Mesenteric fat pad (tissue), 1 donor: ENCODE measurements at places on chromosomes 13 and 19. TPM values are rescaled to one million over a fixed set of nuclear protein-coding genes. Genes with fewer than 3 reads are reported as not detected.

PGLYRP1 gene
- total RNA-seq, result 1.6 TPM

PRTN3 gene
- 0.32 TPM for total RNA-seq

ZNF835 gene
- 2.2 TPM for total RNA-seq

TBC1D17 gene
- 39.9 TPM for total RNA-seq

DNA sequence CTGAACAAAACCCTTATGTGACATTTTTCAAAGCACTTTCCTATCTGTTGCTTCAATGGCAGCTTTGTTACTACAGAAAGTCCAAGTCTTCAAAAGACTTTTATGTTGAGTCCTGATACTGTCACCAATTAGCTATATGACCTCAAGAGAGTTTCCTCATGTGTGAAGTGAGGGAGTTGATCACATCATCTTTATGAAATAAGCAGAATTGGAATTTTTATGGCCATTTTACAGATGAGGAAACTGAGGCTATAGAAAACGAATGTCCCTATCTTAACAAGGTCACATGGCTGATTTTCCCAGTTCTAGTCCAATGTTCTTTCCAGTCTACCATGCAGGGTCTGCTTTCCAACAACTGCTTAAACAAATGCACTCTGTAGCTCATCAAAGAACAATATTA, 2.6 kb downstream of the TNFRSF19 start:
- no peak for DNase-seq

DNA sequence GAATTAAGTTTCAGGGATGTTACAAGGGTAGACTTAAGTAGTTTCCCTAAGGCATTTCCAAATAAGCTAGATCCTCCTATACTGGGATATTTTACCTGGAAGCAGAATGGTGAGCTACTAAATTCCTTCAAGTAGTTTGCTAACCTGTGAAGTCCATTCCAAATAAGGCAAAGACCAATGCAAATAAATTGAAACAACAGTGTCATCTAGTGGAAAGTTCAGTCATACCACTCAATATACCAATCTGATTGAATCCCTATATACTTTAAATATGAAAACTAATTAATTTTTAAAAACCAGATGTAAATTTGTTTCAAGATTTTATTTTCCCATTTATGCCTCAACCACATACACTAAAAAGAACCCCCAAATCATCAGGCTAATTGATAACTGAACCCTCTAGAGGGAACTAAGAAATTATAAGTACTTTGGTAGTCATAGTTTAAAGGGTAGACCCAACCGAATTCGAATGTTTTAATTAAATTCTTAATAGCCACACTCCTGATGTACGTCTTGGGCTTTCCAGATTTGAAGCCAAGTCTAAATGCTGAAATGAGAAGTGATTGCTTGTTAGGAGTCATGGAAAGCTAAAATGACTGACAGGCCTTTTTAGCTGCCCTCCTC, 223.7 kb downstream of the TBC1D4 start:
- no peak for DNase-seq

- DNase-seq, result no peak
Observed at GRCh38 chr13:44818016-44818415, 171.3 kb downstream of the NUFIP1 start.

DNA sequence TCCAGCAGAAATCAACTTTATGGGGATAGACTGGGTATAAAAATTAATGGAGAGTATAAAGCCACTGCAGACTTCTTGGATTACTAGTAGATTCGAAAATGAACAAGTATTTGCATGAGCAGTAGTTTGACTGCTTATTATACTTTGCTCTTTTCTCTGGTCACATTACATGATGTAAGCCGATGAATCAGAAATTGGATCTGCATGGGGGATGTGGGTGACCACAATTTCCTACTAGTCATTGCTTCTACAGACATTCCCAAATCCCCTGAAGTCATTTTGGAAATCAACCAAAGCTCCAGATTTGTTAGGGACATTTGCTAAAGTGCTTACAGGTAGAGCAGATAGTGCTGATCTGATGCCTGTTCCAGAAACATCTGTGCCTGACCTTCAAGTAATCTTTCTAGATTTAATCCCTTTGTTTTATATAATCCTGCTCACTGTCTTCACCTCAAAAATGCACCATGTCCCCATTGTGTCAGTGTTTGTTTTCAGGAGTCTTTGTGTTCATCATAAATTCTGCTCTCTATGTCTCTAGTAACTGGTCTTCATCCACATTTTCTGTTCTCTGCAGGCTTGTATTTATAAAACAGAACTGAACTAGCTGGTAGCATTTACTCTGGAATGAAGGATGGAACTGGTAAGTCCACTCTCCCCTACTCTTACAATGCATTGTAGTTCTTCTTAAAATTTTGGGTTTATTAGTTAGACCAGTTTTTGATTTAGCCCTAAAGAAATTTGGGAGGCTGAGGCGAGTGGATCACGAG, 201.5 kb upstream of the CSNK1A1L start:
- DNase-seq, result no peak

DNA sequence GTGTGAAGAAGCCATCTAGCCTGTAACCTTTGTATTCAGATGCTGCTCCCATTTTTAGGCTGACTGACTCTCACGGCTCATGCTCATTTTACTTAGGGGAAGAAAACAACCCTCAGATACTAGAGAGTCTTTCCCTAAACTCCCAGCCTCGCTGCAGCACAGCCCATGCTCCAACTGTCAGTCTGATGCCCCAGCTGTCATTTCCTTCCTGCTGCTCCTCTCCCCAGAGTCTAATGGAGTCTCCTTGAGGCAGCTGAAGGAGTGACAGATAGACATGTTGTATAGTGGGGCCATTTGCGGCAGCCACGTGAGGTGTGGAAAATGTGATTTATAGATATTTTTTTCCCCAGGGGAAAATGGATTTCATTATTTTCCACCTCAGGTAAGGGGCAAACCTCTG, 59.2 kb upstream of the OLFM4 start:
- DNase-seq, result no peak
